Hematopoietic multipotent progenitor cell treated with erythropoietin and hydrocortisone succinate and interleukin-3 and kit ligand, for 6 days (in vitro differentiated cells): ENCODE measurements at places on chromosomes 4 and X.

- DNase-seq, result no peak
These were observed 526.6 kb downstream of the PACRGL start for GRCh38 chr4:21226637-21227538.

DNA sequence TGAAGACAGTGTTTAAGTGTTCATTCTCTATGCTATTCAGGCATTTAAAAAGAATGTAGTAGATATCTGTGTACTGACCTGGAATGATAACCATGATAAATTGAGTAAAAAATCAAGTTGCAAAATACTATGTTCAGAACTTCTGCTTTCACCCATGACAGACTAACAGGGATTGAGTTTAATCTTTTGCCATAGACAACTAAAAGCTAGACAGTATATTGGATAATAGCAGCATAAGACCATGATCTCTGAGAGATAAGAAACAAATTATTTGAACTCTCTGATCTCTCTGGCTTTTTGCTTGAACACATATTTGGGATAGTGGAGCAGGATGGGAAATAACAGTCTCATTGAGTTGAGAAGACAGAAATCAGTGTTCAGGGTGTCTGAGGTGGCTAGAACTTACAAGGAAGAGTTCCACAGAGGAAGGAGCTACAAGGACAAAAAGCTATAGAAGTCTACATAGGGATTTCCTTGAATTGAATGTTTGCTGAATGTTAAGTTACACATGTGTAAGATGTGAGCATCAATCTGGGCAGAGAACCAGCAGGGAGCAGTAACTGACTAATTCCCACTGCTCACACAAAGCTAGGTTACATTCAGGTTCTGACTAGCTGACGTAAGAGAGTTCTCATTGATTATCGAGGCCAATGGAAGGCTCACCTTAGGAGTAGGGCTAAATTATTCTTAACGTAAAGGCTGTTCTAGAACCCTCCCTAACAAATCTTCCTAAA is 60.4 kb downstream of the SLC30A9 start:
- DNase-seq, result no peak

DNA sequence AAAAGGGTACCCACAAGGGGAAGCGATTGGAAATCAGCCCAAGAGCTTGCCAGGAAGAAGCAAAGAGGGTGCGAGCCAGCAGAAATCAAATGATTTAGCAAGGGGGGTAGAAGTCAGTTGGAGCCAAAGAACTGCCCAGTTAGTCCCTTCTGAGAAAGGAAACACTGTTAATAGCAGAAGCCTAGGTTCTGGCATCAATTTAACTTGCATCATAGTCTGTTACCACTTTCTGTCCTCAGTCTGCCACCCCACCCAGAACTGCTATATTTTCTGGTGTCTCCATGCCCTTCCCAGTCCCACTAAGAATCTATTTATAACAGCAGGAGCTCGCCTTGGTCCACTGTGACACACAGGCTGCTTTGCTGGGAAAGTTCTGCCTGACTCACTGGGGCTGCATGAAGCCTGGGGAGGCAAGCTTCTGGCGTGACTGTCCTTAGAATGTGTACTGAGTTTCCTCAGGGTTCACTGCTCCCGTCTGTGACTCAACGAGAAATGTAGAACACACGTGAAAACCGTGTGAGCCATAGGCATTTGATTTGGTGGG is 157.8 kb upstream of the TTC29 start:
- DNase-seq, result no peak

- peak; percentile 66 for DNase-seq
These were observed 442 bp downstream of the NDUFB11 start for GRCh38 chrX:47143894-47144625.

- no peak for DNase-seq
These were observed 965 bp downstream of the PPA2 start for GRCh38 chr4:105472871-105473323.

DNA sequence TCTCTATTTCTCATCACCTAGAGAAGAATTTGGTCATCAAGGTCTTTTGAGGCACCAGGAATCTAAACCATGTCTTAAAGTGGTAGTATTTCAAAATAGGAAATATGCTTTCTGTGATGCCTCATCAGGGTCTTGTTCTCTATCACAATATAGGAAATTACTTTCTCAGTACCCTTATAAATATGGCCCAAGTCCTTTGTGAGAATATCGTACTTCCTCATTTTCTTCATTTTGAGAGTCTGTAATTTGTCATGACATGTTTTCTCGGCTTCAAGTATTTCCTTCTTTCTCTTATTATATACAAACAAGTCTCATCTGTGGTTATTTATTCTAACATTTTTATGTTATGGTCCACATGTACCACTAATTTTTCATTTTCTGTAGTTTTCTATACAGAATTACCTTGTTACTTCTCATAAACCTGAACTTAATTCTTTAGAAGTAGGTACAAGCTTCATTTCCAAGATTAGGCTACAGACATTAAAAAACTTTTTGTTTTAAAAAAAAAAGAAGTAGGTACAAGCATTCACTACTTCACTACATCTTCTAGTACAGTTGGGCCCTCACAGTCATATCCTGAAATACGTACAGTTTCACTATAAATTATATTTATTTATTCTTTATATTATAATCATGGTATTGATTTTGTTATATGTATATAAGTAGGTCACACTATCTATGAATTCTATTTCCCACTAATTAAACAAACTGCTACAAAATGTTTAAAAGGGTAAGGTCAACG is 54.4 kb downstream of the KLHL13 start:
- no peak for DNase-seq

DNA sequence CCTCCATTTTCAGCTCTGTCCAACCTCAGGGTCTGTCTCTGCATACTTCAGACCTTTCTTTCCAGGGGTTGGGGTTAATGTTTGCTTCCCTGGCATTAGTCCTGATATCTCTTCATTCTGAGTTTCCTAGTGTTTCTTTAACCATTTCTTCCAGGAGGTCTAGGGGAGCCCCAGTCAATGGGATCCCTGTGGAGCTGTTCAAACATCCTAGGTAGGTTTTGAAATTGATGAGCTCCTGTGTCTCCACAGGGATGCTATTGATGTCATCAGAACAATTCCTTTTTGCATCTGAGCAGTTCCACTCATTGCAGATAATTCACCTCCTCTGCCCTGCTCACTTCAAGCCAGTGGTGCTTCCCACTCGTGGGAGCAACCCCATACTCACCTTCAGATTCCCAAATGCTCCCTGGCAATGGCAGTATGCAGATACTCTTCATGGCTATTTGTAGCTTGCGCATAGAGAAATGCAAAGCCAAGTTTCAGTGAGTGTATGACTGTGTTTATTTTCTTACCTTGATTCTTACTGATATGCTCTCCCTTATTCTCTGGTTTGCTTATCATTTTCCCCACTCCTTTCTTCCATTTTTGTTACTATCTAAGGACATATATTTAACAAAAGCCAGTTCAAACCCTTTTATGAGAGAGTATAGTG is 33.7 kb upstream of the LIMCH1 start:
- DNase-seq, result no peak

- DNase-seq, result peak; percentile 10
These were observed 179.5 kb downstream of the CEP135 start for GRCh38 chr4:56128213-56128612.

GRCh38 chrX:17860179-17860780 is 818 bp downstream of the RAI2 start:
- peak; percentile 1 for DNase-seq

DNA sequence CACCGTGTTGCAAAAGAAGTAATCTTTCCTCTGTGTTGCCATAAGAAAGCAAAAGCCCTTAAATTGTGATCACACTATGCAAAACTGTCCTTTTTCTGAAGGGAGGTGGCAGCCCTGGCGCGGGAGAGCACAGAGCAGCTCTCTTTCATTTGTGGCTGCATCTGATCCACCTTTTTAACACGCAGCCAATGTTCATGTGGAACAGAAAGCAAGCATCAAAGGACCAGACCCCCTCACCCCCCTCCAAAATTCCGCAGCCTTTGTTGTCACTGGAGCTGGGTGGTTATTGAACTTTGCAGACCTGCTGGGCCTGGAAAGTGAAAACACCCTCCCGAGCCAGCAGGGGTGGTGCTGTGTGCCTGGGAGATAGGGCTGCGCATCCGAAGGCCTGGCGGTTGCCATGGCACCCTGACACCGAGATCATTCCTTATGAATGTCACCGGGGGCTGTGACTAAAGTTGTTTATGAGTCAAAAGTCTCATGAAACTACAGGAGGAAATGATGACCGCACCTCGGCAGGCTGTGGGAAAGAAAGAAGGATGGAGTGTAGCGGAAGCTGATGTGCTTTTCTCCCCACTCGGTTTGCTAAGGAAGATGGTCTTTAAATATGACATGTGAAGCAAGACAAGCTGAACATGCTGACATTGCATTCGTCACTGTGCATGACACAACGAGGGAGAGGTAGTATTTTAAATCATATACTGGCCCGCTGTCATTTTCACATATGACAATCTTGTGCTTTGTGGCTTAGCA is 367.4 kb downstream of the UNC5C start:
- DNase-seq, result no peak

- no peak for DNase-seq
These were observed 414.3 kb upstream of the RPS6KA3 start for GRCh38 chrX:20680998-20681397.

- peak; percentile 8 for DNase-seq
These were observed 141.8 kb downstream of the DCHS2 start for GRCh38 chr4:154349829-154350228.

GRCh38 chrX:9534686-9535085 is 69.8 kb downstream of the TBL1X start:
- DNase-seq, result no peak

DNA sequence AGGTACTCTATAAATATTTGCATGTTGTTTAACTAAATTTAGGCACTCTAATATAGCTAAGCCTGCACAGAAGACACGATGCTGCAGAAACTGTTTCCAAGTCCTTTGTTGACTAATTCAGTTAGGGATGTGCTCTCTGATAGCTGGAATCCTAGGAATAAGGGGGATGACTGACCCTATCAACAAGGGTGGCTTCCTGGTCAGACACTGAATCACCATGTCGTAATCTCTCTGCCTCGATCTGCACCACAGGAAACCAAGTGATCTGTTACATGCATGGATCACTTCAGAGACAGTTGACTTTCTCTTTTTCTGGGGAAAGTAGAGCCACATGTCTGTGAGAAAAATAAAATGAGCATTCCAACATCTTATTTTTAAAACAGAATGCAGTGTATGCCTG is 169.1 kb downstream of the GUCY2F start:
- DNase-seq, result no peak

GRCh38 chr4:101346351-101347266 is 717 bp downstream of the PPP3CA start:
- DNase-seq, result peak; percentile 72

DNA sequence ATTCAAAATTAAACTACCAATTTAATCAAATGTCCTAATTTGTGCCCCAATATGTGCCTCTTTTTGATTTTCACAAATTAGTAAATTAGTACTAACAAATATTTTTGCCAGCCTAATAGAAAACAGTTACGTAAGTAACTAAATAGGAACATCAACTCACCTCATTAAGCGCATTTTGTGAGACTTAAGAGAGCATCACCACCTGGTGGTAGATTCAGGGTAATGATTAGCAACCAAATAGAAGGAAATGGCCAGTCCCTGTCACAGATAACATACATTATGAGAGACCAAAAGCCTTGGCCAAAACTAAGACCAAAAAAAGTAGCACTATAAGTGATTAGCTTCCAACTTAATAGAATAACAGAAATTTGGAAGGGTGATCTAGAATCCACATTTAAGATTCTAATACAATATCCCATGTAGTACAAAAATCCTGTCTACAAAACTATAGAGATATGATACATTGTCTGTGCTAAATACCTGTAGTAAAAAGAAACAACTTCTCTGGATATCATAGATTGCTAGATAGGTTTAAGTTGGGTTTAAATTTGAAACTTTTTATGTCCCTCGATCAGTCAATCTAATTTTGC is 46.7 kb downstream of the C4orf46 start:
- DNase-seq, result peak; percentile 84

GRCh38 chr4:47641755-47642154 is 156.7 kb downstream of the ATP10D start:
- DNase-seq, result no peak

GRCh38 chr4:148962539-148963290 is 520.5 kb upstream of the NR3C2 start:
- no peak for DNase-seq

GRCh38 chr4:139005774-139006173 is 9.8 kb upstream of the NOCT start:
- no peak for DNase-seq
